ENCODE measurements at places on chromosomes 6 and 20.

DNA sequence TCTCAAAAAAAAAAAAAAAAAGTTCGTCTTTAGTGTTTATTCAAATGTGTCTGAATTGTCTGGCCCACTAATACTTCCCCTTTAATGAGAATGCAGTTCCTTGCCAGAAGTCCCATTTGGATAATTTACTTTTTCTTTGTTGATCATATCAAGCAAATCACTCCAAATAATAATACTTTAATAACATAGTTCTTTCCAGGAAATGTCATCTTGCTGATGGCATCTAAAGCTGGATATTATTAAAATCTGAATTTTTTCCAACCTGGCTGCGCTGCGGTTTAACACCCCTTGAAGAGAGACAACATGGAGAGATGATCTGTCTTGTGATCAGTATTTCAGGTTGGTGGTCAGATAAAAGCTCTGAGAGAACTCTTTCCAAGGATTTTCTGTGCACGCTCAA is 111.2 kb upstream of the CNKSR3 start:
- no peak for DNase-seq

DNA sequence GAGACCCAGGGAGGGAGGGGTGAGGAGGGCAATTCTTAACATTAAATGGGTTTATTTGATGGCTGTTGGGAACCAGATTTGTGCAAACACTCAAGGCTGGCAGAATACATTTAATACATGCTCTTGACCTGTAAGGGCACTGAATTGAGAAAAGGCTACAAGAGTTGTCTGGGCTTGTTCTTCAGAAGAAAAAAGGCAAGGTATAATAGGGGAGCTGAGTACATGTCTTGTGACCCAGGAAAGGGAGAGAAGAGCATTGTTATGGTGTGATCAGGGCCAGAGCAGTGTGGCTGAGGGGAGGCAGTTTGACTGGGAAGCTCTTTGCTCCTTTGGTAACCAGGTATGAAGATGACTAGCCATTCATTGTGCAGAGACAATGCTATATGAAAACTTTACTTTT is 18.9 kb downstream of the KLHL31 start:
- DNase-seq: no peak

- no peak for DNase-seq
Observed at GRCh38 chr6:167797011-167797471, 29.7 kb upstream of the AFDN start.

GRCh38 chr6:4896401-4896800 is 107.4 kb downstream of the RPP40 start:
- DNase-seq: no peak

GRCh38 chr6:83966539-83966938 is 67.0 kb upstream of the MRAP2 start:
- no peak for DNase-seq

- no peak for DNase-seq
Observed at GRCh38 chr6:5866547-5867051, 140.1 kb downstream of the NRN1 start.

DNA sequence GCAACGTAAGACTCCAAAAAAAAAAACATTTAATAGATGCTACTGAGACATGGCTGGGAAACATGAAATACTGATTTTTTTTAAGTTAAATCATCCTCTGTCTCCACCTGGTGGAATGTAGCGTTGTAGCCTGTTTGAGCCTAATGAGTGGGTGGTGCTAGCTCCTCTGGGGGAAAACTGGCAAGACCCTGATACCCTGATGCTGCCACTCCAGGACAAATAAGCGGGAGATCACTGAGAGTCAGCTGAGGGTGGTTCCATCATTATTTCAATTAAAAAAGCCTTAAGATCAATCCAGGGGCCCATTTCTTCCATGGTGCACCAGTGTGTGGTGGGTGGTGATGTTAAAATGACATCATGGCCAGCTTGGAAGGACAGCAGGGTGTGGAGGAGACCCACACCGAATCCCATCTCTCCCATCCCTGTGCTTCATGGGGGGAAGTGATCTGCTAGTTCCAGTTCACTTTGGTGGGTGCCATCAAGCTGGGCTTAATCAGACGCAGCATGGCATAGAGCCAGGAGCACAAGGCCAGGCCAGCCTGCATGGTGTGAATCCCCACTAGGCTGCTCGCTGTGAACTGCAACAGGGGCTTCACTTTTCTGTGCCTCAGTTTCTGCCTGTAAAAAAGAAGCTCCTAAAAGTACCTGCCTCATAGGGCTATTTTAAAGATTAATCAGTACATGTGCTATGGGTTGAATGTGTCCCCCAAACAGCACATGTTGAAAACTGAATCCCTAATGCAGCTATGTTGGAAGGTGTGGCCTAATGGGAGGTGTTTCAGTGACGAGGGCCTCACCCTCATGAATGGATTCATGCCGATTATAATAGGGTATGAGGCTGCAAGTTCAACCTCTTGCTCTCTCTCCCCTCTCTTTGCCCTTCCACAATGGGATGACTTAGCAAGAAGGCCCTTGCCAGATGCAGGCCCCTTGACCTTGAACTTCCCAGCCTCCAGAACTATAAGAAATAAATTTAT is 13.0 kb upstream of the MRPS10 start:
- no peak for DNase-seq

DNA sequence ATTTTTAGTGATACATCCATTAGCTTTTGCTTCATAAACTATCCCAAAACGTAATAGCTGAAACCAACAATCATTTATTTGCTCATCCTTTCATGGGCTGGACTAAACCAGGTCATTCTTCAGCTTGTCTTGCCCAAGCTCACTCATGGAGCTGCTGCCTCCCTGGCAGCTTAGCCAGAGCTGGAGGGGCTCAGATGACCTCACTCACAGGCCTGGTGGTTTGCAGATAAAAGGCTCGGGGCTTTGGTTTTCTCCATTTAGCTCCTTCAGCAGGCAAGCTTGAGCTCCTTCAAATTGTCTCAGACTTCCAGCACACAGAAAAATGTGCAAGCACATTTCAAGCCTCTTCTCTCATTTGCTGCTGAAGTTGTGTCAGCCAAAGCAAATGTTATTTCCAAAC is 139.1 kb downstream of the BTBD3 start:
- no peak for DNase-seq

- DNase-seq: no peak
Observed at GRCh38 chr6:82249381-82250253, 2.1 kb upstream of the IBTK start.

Measured in activated CD8-positive, alpha-beta memory T cell treated with anti-CD3 and anti-CD28 coated beads for 1 hour (primary cell).